Motor neuron (in vitro differentiated cells): ENCODE measurements at places on chromosomes 2 and 18. TPM values are rescaled to one million over a fixed set of nuclear protein-coding genes. Genes with fewer than 3 reads are reported as not detected.

DNA sequence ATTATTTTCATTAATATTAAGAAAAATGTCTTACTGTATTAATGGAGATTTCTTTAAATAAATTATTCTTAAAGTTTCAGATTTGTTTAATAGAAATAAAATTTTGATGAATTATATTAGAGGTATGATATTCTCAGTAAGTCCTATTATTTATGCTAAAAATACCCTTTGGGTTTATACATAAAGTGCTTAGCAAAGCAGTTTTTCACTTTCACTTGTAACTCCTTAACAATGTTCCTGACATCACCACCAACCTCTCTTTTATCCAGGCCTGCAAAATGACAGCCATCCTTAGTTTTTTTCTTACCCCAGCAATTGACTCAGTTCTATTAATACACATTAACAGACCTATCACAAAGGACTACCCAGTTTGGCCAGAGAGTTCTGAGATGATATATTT, 170.4 kb downstream of the CD226 start:
- no peak for ATAC-seq

REG3A gene
- total RNA-seq = not detected in 2 replicates

BUB1 gene
- total RNA-seq = 29.2 and 30.6 TPM in 2 replicates

DNA sequence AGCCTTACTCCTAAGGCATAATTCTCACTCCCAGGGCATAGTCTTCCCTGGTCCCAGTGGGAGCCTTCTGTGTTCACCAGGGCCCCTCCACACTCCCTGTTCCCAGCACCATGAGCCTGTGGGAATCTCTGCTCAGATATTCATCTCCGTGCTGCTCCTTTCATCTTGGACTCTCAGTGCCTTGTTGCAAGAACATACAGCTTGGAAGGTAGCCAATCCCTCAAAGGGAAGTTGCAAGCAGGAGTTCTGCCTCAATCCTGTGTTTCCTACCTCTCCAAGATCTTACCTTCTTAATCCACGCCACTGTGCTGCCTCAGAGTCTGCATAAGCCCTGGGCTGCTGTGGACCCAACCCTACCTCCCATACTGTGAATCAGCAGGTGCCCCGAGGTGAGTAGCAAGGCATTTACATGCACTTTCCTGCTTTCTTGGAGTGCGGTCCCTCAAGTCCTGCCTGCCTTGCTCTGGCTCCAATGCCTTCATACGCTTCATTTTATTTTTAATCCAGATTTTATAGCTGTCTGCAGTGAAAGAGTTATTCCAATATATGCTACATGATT, 413.8 kb upstream of the RAB6C start:
- ATAC-seq = no peak

DNA sequence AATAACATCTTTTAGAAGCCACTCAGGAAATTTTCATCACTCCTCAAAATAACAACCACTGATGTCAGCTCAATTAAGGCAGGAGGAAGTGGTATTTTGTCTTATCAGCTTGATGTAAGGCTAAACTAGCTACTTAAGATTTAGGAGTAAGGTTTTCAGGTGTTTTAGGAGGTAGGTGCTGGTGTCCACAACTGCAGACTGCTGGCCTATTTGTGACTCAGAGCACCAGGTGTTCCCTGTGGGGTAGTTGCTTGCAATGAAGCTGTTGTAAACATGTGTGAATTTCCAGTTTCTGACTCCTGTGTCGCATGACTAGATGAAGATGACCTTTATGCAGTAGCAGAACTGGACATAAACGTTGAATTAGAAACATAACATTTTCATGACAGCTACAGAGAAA, 164.2 kb downstream of the THSD7B start:
- no peak for ATAC-seq

DNA sequence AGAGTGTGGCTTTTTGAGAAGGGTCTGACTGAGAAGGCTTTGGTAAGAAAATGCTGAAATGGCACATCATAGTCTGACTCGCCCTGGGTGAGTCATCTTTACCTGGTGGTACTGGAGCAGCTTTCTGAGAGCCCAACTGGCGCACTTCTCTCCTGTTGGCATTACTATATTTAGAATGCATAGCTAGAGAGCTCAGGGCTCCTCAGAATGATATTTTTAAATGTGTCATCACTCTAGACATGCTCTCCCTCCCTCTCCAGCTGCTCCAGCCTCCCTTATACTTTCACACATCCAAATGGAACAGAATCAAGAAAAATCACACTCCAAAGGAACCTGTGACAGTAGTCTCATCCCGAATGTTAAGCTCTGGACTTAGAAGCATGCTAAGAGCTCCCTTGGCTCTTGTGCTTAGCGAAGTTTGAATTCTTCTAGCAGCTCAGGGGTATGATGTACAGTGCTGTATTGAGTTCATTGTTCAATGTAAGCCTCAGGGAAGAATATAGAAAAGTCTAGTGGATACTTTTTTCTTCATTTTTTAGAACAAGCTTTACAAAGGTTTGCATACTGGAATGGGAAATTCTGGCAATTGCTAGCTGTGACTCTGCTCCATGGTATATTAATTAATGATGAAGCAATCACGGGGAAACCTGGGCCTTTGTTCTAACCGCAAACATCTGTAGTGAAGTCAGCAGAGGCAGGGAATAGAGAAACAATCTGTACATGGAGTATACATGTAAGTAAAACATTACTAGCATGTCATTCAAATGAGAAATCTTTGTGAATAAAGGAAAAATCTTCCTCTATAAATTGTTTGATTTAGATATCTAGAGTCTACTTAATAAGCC, 751.2 kb upstream of the NRXN1 start:
- ATAC-seq = no peak
